ENCODE measurements at places on chromosomes 1 and 21.

GRCh38 chr1:68103884-68104554, 53.6 kb upstream of the DIRAS3 start:
- DNase-seq: no peak

- no peak for DNase-seq
Observed at GRCh38 chr1:112517646-112518045, 8.9 kb downstream of the WNT2B start.

- DNase-seq: peak; percentile 88
Observed at GRCh38 chr1:203327684-203328457, 22.6 kb downstream of the BTG2 start.

GRCh38 chr1:205232945-205233397, 5.2 kb downstream of the TMCC2 start:
- DNase-seq: no peak

DNA sequence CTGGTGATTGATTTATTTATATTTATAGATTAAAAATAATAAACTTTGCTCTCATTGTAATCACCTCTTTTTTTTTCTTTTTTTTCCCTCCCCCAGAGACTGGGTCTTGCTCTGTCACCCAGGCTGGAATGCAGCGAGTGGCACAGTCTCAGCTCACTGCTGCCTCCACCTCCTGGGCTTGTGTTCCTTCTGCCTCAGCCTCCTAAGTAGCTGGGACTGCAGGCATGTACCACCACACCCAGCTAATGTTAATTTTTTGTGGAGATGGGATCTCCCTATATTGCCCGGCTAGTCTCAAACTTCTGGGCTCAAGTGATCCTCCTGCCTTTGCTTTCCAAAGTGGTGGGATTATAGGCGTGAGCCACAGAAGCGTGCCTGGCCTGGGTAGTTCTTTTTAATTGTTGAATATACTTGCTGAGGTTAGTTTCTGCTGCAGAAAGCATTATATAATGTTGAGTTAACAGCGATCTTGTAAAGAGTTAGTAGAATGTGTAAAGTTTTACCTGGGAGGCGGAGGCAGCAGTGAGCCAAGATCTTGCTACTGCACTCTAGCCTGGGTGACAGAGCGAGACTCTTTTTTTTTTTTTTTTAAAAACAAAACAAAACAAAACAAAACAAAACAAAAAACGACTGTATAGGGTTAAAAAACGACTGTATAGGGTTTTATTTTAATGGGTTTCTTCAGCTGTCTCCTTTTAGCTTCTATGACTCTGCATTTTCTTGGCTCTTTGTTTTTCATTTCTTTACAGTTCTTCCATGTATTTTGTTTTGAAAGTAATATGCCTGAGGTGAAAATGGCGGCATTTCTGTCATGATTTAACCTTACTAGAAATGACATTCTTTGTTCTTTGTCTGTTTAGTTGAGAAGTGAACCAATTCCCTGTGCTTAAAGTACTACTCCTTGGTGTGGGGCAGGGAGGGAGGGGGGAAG, 82.7 kb downstream of the CAMTA1 start:
- no peak for DNase-seq

DNA sequence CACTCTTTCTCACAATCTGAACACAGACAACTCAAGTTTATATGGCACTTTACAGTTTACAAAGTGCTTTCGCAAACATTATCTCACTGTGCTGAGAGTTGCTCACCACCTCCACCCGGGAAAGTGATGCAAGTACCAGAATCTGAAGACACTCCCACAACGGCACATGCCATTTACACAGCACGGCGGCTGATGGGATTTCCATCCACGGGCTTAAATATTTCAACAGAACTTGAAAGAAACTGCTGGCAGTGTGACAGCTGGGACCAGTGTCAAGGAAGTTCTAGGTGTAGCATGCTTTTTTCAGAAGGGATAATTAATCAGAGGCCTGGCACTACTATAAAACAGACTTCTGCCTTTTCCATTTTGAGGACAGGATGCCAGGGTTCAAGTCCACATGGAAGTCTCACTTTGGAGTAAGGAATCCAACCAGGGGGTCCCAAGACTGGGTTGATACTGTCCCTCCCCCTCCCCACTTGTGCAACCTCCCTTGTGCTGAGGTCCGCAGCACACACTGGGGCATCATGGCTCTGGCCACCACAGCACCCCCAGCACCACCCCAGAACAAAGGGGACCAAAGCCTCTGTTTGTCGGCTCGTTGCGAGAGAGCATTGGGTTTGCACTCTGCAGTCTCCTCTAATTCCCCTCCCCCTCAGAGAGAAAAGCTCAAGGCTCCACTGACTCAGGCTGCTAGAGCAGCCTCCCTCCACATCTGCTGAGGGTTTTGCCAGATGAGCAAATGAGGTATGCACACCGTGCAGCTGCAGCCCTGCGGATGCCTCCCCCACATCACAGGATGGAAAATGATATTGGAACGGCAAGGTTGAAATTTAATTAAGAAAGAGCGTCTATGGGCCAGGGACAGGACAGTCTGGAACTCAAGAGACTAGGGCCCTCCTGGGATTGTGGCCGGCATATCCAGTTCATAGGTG, 154.9 kb downstream of the TGFBR3 start:
- DNase-seq: no peak

DNA sequence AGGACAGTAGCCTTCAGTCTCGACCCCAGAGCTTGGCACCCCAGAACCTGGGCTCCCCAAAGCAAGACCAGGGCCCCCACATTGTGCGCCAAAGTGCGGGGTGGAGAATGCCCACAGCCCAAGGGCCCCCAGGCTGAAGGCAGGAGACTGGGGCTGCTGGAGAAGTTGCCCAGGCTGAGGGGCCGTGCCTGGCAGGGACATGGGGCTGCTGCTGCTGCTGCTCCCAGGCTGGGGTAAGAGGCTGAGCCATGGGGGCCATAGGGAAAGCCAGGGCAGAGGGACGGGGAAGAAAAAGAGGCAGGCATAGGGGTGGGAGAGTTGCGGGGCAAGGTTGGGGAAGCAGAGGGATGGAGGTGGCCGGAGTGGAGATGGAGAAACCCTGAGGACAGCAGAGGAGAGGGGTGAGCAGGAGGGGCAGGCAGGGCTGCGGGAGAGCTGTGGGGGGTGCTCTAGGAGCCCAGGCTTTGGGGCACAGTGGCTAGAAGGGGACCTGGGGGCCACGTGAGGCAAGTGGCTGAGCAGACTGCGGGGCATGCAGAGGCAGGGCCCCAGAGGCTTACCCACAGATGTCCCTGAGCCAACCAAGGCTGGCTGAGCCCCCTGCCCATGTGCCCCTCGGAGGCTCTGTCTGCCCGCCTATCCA, 18.9 kb downstream of the SLC27A3 start:
- no peak for DNase-seq

- DNase-seq: peak; percentile 41
Observed at GRCh38 chr1:207495801-207496792, at the start of gene CR1. Gene CR1, plus strand, starts transcription at chr1:207496157. Its CDS starts 111 bp downstream, at chr1:207496268.

DNA sequence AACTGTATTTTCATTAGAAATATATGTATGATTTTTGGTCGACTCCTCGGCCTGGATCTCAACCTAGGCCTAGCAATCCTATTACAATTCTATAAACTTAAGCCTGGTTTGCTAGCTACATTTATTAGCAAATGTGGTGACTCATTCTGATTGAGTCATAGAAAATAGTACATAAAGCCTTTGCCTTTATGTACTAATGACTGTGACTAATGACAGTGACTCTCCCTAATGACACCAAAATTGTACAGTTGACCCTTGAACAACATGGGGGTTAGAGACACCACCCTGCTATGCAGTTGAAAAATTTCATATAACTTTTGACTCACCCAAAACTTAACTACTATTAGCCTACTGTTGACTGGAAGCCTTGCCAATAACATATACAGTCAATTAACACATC, 78.9 kb downstream of the CLEC20A start:
- DNase-seq: no peak

- no peak for DNase-seq
Observed at GRCh38 chr1:217076902-217077301, 353.7 kb upstream of the ESRRG start.

DNA sequence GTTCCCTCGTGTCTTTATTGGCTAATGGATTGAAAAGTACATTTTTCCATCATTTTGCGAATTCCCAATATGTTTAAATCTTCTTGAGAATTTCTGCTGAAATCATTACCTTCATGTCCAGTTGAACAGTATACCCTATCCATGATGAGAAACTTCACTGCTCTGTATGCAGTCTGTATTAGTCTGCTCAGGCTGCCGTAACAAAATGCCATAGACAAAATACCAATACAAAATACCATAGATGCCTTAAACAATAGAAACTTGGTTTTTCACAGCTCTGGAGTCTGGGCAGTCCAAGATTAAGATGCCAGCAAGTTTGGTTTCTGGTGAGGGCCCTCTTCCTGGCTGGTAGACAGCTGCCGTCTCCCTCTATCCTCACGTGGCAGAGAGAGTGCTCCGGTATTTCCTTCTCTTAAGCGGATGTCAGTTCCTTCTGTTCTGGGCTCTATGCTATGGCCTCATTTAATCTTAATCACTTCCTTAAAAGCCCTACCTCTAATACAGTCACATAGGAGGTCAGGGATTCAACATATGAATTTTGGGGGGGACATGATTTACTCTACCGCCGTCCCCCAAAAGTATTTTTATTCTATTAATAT, 27.0 kb downstream of the CXADR start:
- DNase-seq: no peak

DNA sequence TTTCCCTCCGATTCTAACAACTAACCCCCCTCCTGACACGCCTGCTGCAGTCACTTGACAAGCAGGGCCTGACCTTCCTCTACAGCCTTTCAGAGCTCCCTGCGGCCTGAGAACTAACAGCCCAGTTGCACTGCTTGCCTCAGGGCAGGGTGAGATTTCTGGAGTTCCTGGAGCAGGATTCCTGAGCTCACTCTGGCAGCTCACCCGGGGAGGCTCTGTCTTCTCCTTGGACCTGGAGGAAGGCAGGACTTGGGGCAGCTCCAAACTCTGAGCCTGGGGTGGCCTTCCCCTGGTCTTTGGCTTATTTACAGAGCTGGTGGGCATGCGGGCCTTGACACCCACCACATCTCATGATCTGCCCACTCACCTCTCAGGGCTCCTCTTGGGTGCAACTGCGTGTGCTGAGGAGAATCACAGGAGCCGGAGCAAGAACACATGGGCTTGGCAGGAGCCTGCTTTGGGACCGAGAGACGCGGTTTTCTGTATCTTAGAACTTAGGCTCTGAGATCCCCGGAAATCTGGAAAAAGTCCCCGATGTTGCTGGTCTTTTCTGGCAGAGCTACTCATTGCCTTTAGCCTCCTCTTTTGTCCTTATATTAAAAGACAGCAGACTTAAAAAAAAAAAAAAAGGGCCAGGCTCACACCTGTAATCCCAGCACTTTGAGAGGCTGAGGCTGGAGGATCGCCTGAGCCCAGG, 13.1 kb upstream of the SLC25A34 start:
- DNase-seq: no peak

- DNase-seq: no peak
Observed at GRCh38 chr1:90201467-90202358, 206.8 kb downstream of the ZNF326 start.

- no peak for DNase-seq
Observed at GRCh38 chr1:244304156-244304555, 147.6 kb downstream of the ADSS2 start.

GRCh38 chr1:12580054-12580887, 37.7 kb downstream of the DHRS3 start:
- no peak for DNase-seq

DNA sequence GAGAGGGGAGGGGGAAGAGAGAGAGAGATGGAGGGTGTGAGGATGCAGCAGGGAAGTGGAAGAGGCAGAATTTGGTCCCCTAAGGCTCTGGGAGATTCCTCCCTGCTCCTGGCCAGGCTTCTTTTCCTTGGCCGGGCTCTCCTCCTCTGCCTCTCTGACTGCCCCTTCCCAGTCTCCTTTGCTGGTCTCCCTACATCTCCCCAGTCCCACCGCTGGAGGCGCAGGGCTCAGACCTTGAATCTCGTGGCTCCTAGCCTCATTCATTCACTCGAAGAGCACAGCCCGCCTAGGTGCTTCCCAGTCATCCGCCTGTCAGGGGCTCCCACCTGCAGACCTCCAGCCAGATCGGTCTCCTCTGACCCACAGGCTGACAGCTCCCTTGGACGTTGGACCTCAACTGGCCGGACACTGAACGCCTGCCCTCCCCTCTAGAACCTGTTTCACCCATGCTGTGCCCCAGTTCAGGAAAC, 76.5 kb downstream of the VWA5B1 start:
- DNase-seq: peak; percentile 40

GRCh38 chr1:8284127-8284526, 33.8 kb upstream of the SLC45A1 start:
- DNase-seq: no peak
